ENCODE measurements at places on chromosomes 3 and 15. TPM values are rescaled to one million over a fixed set of nuclear protein-coding genes. Genes with fewer than 3 reads are reported as not detected.

- H3K4me3 ChIP-seq: no peak overlapping the region
- H3K36me3 ChIP-seq: no peaks in the 10 kb centered on the region
Observed at GRCh38 chr3:10353661-10354360, 32.9 kb upstream of the SEC13 start.

SNX22 gene
- total RNA-seq: 1.8 TPM

DNA sequence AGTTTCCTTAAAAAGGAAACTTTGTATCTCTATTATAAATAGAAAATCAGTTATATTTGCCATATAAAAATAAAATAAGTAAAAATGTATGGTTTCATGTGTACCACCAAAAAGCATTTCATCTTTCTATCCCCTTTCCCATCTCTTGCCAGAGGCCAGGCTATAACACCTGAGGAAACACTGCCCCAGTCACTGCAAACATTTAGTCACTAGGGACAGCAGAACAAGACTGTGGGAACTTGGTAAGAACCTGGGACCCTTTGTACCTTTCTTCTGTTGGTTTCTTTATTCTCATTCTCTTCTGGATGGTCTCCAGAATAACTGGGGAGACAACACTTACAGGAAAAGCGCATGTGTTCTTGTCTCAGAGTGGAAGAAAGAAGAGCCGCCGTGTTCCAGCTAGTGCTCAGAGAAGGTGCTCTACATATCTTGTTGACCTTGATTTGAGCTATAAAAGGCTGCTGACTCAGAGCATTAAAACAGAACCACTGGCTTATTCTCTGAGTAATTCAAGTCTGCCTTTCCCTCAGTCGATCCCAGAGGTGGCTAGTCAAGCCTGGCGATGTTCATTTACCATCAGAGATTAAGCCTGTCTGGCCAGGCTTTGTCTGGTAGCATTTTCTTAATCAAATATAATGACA lies 361.6 kb downstream of the RBMS3 start:
- no peak overlapping the region for H3K27ac ChIP-seq
- H3K4me3 ChIP-seq: no peak overlapping the region
- DNase-seq: no peak
- H3K4me1 ChIP-seq: no peaks in the 10 kb centered on the region
- peaks cover 5% of the 10 kb centered on the region for H3K27me3 ChIP-seq
- no peaks in the 10 kb centered on the region for H3K36me3 ChIP-seq

DNA sequence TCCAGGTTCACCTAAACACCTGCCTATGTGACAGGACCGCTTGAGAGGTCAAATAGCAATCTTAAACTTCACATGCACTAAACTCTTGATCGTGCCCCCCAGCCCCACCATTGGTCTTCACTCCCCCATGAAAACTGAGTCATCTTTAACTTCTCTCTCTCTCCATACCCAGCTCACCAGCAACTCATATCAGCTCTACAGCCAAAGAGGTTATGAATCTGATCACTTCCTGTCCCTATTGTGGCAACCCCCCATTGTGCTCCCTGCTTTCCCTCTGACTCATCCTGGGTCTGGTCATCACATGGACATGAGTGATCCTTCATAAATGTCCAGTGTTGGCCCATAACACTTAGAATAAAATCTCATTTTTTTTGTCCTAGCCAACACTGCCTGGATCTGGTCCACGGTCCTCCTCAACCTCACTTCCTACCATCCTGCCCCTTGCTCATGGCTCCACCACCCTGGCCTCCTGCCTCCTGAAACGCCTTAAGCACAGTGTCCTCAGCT lies 103.4 kb upstream of the HACD2 start:
- no peaks in the 10 kb centered on the region for H3K4me1 ChIP-seq
- DNase-seq: no peak
- H3K4me3 ChIP-seq: no peak overlapping the region
- H3K36me3 ChIP-seq: no peaks in the 10 kb centered on the region
- H3K27me3 ChIP-seq: peaks cover 2% of the 10 kb centered on the region

- no peaks in the 10 kb centered on the region for H3K36me3 ChIP-seq
- DNase-seq: no peak
- H3K4me3 ChIP-seq: no peak overlapping the region
- H3K27me3 ChIP-seq: peaks cover 2% of the 10 kb centered on the region
Observed at GRCh38 chr3:19446687-19447086, 298.4 kb downstream of the KCNH8 start.
